ENCODE measurements at places on chromosomes 7 and 10. TPM values are rescaled to one million over a fixed set of nuclear protein-coding genes. Genes with fewer than 3 reads are reported as not detected.

GRCh38 chr10:70966646-70967553, 78.5 kb upstream of the PCBD1 start:
- no peak for DNase-seq

DNA sequence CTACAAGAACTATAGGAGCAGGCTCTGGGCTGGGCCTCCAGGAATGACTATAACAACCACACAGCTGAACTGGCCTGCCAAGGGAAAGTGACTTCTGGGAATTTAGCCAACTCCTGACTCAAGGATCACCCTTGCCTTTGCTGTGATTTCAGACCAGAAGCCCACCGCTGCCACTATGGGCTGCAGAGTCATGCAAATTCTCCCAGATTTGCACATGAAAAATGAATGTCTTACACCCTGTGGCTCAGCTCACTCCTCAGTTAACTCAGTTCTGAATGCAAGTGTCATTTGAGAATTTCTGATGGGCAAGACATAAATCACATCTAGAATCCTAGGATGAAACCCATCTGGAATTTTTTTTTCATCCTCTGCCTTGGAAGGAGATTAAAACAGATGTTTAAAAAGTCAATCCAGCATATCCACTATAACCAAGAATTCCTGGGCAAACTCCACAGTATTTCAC, 186.5 kb upstream of the BET1 start:
- DNase-seq = no peak

- no peak for DNase-seq
These were observed 37.0 kb downstream of the NHLRC2 start for GRCh38 chr10:113891476-113891875.

DNA sequence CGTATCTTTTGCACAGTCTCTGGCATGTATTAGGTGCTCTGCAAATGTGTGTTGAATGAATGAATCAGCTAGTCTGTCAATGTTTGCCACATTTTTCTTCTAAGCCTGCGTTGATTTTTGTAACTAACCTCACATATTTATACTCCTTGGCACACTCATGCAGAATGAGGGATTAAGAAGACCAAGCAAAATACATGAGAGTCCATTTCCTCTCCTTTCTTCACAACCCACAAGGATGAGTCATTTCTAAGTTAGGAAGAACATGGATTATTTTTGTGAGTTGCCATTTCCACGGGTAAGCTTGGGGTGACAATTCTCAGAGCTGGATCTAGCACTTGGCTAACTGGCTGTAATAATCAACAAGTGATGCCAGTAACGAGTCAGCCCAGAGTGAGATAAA, 158.8 kb downstream of the TWIST1 start:
- DNase-seq = no peak

DNA sequence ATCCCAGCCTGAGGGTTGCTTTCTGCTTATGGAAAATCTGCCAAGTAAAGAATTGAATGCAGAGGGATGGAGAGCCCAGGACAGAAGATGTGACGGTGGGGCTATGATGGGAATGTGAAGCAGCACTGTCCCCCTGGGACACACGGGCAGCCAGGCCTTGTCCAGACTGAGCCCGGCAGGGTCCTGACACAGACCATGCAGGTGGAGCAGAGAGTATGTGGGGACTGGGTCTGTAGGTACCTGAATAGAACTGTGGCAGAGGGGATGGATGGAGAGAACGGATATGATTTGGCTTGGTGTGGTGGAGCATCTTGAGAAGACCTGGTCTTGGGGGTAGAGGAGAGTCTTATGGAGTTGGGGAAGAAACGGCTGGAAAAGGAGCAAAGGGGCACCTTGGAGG, 732 bp upstream of the LRRC18 start:
- no peak for DNase-seq

- DNase-seq = no peak
These were observed 102.5 kb downstream of the TRIL start for GRCh38 chr7:28855538-28856217.

- no peak for DNase-seq
These were observed 25.9 kb downstream of the LAMB1 start for GRCh38 chr7:107977048-107977447.

DNA sequence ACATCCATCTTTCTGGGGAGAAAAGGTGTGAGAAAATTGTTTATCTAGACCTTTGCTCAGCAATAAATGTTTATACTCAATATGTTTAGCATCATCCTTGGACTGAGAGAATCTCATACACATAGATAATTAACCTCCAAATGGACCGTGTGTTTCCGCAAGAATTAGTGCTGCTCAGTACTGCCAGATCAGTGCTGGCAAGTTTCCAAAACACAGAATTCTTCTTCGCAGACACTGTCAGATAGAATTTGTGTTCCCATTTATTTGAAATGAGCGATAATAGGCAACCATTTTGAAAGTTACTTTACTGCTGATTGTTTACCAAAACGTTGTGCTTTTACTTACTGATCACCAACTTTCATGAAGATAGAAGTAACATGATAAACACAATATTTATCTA, 33.7 kb downstream of the STAMBPL1 start:
- DNase-seq = no peak

- no peak for DNase-seq
These were observed 208.4 kb downstream of the DIP2C start for GRCh38 chr10:480928-481552.

DNA sequence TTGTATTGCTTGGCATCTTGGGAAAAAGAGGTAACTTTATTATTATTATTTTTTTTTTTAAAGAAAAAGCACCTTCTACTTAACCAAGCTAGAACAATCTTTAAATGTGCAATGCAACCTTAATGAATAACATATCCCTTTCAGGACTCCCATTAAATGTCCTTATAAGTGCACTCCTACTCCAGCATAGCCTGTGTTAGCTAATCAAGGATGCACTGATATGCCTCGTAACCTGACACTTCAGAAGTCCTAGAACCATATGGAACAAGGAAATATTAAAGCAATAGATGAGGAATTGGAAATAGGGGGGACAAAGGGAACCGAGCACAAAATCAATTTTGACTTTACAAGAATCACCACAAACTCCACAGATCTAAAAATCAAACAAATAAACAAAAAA, 522.4 kb downstream of the PARD3 start:
- DNase-seq = no peak

DNA sequence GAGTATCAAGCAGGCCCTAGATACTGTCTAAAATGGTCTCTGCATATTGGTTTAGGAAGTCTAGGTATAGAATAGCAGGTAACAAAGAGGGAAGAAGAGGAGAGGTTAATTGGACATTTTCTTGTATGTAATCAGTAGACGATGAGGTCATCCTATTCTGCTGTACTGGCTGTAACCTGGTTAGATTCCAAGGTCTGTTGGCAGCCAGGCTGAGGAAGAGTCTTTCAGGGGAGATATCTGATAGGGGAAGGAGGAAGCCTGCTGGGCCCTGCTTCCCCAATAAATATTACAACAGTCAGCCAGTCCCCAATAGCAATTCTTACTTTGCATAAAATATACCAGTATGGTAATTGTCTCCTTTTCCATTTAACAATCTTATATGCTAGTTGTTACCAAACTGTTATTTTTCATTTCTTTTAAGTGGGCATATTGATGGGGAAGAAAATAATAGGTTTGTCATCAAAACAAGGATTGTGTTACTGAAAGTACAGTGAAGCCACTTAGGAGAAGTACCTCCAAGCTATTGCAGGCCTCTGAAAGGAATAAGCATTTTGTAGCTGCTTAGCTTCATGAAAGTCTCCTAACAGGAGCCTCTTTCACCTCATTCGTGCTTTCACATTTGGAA, 186.4 kb downstream of the LRRC4 start:
- DNase-seq = peak; percentile 37

GRCh38 chr7:83704564-83704963, 55.6 kb upstream of the SEMA3E start:
- no peak for DNase-seq

- DNase-seq = peak; percentile 72
These were observed 171.4 kb downstream of the ST7 start for GRCh38 chr7:117124591-117125220.

GRCh38 chr7:154871928-154872750, 130.8 kb downstream of the PAXIP1 start:
- no peak for DNase-seq

- DNase-seq = peak; percentile 42
These were observed 17.3 kb downstream of the GPER1 start for GRCh38 chr7:1105189-1105588.

GRCh38 chr7:684416-684815, 42.1 kb upstream of the DNAAF5 start:
- peak; percentile 17 for DNase-seq

- DNase-seq = no peak
These were observed 263.0 kb upstream of the BMPER start for GRCh38 chr7:33642312-33642711.

- DNase-seq = no peak
These were observed 28.2 kb downstream of the LYZL1 start for GRCh38 chr10:29317027-29317420.

- DNase-seq = no peak
These were observed 390.0 kb downstream of the TNS3 start for GRCh38 chr7:47191876-47192291.

- DNase-seq = no peak
These were observed 40.9 kb upstream of the ELAPOR2 start for GRCh38 chr7:87100326-87100725.

- DNase-seq = no peak
These were observed 54.7 kb upstream of the ANTXRL start for GRCh38 chr10:46232084-46232483.

- no peak for DNase-seq
These were observed 29.9 kb downstream of the CFAP43 start for GRCh38 chr10:104202231-104202630.

Gene FZD1
- 1.9 TPM for total RNA-seq

Gene LIPA
- total RNA-seq = 10.4 TPM

Gene PRLHR
- total RNA-seq = not detected

Gene FANK1
- not detected for total RNA-seq

Gene PANK1
- 12.9 TPM for total RNA-seq

Gene ELOVL3
- 0.25 TPM for total RNA-seq

Gene PDZD7
- total RNA-seq = 0.08 TPM

Measured in psoas muscle (tissue), 8 donors.